ENCODE measurements at places on chromosomes 5 and 9. TPM values are rescaled to one million over a fixed set of nuclear protein-coding genes. Genes with fewer than 3 reads are reported as not detected.

DNA sequence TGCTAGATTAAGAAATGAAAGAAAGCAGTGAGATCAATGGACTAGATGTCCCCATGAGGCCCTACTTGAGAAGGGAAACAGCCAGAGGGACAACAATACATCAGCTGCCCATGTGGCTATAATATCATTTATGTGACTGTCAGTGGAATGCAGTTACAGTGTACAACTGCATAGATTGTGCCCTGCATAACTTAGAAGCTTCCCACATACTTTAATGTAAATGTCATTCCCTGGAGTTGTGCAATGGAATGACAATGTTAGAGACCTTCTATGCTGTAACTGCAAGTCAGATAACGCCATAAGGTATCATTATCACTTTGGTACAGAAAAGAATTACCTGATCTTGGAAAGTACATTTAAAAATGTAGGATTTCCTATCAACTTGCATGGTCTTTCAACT lies 67.4 kb downstream of the FBN2 start:
- no peak for DNase-seq

- DNase-seq: no peak
Measured at GRCh38 chr9:108756746-108757490, 98.9 kb downstream of the ACTL7B start.

- DNase-seq: no peak
Measured at GRCh38 chr5:8340739-8341344, 471.9 kb downstream of the MTRR start.

SLC34A1 gene
- not detected for total RNA-seq

DNA sequence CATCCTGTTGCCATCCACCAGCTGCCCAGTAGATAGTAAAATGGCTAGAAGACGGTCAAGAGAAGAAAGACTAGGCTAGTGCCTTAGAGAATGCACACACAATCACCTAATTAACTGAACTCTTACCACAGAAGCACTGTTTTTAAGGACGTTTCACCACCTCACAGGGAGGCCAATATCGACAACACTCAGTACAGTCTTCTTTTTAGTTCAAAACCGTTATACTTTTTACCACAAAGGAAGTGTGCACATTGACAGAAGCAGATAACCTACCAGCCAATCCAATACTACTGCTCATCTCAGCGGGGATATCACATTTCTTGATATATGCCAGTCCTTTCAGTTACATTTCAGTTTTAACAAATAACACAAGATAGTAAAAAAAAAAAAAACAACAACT lies 122.3 kb downstream of the GNAQ start:
- no peak for DNase-seq

- no peak for DNase-seq
Measured at GRCh38 chr5:54608423-54609085, 91.0 kb downstream of the SNX18 start.

DNA sequence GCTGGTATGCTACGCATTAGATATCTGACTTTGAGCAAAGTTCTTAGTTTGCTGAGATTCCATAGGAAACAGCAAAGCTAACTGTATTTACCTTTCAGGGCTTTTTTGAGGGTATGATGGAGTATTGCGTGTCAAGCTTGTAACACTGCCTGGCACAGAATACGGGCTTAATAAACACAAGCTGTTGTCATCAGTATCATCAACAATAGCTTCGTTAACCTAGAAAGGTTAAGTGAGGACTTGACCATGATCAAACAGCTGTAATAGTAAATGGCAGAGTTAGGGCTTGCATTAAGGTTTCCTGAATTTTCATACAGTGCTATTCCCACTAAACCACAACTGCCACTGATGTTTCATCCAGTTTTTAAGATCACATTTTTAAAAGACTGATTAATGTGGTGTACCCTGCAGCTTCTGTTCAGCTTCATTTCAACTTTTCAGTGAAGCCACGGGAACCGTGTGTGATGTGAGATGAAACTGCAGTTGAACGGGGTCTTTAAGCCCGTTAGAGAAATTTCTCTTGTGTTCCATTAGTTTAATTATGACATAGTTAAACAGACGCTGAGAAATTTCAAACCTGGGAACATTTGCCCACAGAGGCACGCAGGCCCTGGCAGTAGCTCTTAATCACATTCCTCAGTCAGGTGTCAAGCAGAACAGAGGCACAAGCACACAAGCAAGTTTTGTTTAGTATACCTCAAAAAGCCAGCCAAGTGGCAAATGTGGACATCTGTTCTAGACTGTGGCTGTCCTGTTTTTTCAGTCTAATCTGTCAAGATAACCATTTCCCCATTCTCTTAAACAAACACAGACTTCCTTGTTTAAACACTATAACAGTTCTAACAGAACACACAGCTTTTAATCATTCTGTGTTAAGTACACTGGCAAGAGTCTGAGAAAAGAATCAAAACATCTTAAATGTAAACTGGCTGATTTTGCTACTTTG lies 147.1 kb downstream of the ZNF608 start:
- no peak for DNase-seq

- DNase-seq: no peak
Measured at GRCh38 chr9:125537442-125538091, 169.4 kb downstream of the MAPKAP1 start.
